Hematopoietic multipotent progenitor cell treated with erythropoietin and hydrocortisone succinate and interleukin-3 and kit ligand, for 8 days (in vitro differentiated cells): ENCODE measurements at places on chromosomes 3 and 15.

DNA sequence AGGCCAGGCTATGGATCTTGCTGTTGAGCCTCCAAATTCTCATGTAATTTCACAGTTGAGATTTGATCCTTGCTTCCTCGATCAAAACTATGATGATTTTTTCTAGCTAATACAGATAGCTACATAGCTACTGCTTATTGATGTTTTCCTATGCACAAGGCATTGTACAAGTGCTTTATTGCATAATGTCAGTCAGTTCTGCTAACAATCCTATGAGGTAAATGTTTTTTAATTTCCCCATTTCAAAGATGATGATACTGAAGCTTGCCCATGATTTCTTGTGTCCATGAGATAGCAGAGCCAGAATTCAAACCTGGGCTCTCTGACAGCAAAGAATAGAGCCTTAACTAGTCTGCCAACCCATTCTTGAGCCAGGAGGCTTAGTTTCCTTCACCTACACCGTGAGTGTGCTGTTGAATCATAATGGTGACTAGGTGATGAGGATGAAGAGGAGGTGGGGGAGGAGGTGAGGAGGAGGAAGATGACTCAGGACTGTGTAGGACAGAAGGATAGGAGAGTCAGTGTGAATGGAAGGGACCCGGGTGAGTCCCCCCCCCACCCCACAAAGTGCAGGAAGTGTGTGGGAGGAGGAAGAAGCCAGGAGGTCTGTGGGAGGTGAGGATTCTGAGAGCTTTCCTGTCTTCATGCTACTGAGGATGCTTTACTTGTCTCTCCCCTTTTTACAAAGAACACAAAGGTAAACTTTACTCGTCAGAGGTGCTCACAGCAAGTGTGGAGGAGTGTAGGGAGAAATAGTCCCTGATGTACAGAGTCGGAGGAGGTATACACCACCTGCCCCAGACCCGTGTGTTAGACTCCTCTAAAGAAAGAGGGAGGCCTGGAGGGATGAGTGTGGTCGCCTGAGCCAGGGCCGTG is 3.6 kb downstream of the TAGLN3 start:
- no peak for DNase-seq

DNA sequence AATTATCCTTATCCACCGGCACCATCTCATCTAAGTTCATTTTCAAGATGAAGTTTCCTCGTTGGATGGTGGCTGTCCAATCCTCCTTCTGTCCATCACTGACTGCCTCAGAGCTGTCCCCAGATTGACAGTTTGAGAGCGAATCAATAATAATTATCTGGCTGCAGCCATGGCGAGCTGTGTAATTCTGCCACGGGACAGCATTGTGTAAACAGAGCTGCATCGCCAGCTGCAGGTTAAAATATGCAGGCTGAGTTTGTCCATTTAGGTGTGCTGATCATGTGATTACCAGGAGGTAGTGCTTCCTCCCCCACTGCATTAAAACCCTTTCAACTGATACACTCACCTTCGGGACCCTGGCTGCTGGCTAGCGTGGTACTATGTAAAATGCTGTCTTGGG is 461.9 kb upstream of the ONECUT1 start:
- no peak for DNase-seq

DNA sequence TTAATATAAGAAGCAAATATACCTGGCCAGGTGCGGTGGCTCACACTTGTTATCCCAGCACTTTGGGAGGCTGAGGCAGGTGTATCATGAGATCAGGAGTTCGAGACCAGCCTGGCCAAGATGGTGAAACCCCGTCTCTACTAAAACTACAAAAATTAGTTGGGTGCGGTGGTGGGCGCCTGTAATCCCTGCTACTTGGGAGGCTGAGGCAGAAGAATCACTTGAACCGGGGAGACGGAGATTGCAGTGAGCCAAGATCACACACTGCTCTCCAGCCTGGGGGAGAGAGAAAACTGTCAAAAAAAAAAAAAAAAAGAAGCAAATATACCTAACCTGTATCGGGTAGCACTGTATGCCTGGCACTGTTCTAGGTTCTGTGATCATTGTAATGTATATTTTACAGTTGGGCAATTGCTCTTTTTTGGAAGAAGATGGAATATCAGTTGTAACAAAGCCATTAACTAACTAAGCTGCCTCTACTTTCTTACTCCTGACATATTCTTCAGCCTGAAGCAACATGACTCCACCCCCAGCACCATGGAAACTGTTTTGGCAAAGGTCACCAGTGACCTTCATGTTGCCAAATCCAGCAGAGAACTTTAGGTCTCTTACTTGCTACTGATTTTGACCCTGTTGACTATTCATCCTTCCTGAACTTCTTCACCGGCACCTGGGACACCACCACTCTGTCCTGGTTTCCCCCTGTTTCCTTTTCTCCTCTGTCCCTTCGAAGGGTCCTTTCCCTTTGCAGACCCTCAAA is 203.8 kb downstream of the RPLP1 start:
- no peak for DNase-seq

- DNase-seq: no peak
These were observed 175.8 kb downstream of the SPATA16 start for GRCh38 chr3:172965256-172965655.
